NCI-H1436 (cell line): ENCODE measurements at places on chromosomes 16 and 17.

GRCh38 chr16:69820926-69821541 is 58.9 kb downstream of the WWP2 start:
- DNase-seq = no peak

GRCh38 chr16:16127469-16128116 is 95.7 kb downstream of the ABCC6 start:
- DNase-seq = peak; percentile 52

DNA sequence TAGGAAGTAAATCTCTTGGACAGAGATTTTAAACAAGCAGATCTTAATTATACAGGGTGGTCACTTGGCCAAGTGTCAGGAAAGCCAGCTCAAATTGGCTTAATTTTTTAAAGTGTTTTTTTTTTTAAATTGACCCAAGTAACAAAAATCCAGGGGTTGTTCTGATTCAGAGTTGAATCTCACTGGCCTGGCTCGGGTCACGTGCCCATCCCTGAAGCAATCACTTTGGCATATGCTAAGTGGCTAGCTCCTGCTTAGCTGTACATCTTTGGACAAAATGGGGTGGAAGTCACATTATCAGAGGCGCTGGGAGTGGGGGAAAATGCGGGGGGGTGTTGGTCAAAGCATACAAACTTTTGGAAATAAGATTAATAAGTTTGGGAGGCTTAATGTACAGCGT is 23.6 kb downstream of the CLEC19A start:
- DNase-seq = no peak

DNA sequence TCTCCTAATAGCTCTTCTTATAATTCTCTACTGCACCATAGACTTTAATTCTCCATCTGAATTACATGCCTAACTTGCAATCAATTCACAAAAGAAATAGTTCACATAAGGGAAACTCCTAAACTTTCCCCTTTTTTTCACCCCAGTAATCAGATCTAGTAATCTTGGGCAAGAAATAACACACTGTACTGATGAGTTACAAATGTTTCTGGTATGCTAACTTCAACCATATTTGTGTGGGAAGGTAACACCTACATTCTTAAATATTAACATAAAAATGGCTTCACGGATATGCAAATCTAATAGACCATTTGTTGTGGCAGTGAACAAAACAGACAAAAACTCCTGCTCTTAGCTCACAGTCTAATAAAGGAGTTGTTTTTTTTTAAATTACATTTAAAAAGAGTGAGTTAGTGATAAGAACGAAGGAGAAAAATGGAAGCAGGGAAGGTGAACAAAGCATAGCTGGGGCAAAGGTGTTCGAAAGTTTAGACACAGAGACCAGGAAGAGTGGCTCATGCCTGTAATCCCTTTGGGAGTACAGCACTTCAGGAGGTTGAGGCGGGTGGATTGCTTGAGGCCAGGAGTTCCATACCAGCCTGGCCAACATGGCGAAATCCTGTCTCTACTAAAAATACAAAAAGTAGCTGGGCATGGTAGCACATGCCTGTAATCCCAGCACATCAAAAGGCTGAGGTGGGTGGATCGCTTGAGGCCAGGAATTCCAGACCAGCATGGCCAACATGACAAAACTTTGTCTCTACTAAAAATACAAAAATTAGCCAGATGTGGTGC is 34.8 kb downstream of the CMTM3 start:
- no peak for DNase-seq

DNA sequence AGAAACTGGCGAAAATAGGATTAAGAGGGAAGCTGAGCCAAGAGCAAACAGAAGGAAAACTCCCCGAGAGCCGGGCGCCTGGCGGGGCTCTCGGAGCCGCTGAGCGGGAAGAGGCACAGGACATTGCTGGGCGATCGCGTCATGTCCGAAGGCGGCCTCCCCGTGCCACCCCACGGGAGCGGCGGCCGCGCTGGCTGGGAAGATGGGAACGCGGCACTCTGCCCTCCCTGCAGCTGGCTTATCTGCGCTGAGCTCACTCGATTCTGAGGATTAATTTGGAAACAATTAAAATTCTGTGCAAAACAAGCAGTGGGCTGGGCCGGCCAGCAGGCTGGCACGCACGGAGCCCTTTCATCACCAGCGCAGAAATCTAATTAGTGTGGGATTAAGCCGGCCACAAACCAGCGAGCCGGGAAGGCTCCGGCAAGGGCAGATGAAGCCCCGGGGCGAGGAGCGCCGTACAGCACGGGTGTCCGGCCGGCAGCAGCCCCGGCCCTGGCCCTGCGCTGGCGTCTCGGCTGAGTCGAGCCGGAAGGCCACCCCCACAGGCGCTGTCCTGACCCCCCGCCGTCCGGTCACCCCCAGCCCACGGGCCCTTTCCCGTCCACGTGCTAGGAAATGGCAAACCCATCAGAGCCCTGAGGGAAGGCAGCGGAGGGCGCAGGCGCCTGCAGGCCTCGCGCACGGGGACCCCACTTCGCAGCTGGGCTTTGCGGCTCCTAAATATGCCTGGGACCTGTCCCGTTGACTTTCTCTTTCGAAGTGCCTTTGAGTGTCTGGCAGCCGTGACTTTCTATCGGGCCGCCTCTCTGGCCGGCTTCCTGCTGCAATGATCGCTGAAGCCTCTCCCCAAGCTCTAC is 37.9 kb downstream of the SOX8 start:
- DNase-seq = no peak

GRCh38 chr17:60804831-60805230 is 127.2 kb downstream of the BCAS3 start:
- no peak for DNase-seq

DNA sequence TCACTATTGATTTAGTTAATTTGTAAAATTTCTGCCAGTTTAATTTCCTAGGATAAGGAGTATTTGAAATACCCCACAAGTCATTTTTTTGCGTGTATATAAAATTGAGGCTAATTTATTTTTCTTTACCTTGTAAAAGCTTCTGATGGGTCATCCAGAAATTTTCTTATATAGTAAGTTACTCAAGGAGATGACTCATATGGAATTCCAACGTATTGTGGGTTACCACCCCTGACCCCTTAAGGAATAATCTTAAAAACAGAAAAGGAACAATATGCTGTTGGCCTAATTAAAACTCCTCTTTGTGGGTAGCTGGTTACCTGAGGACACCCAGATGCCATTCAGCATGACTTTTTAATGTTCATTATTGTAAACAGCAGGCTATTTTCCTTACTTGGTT is 13.6 kb downstream of the HEATR6 start:
- no peak for DNase-seq

DNA sequence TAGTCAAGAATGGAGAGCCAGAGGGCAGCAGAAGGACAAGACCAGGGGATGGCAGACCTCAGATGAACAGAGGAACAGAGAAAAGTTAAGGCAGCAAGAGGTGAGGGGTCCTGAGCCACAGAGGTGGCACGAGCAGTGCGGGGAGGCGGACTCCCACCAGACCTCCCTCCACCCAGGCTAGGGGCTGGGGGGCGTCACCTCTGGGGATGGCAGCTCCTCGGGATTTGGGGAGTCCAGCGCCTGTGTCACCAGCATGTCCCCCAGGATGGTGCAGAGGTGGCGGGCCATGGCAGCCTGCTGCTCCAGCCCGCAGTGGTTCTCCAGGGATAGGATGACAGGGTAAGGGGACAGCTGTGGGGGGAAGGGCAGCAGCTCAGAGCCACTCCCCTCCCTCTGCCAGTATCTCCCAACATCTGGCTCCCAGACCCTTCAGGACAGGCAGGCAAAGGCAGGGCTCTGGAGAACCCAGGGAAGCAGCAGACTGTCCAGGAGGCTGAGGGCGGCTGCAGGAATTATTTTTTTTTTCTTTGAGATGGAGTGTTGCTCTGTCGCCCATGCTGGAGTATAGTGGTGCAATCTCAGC is 15.8 kb downstream of the PLCD3 start:
- no peak for DNase-seq

GRCh38 chr17:53979991-53980390 is 157.3 kb downstream of the KIF2B start:
- no peak for DNase-seq

DNA sequence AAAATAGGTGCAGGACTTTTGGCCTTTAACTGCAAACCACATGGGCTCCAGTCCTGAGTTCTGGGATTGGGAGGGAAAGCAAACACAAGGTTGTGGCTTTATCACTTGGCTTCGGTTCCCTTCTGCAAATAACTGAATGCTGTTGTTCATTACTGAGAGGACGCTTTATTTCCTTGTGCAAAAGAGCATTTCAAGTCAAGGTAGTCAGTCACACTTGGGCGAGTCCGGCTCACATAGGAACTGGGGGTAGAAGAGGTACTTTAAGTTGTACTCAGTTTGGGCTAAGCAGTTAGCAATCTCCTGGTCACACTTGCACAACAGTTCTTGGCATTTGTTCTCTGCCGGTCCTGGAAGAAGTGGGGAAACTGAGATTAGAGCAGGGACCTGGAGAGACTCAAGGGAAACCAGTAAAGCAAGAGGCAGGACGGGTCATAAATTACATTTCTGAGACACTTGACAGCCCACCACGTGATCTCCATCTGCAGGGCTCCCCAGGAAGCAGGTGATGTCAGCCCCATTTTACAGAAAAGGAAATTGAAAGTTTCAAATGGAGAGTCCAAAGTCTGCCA is 21.6 kb downstream of the PLA2G10 start:
- DNase-seq = no peak

DNA sequence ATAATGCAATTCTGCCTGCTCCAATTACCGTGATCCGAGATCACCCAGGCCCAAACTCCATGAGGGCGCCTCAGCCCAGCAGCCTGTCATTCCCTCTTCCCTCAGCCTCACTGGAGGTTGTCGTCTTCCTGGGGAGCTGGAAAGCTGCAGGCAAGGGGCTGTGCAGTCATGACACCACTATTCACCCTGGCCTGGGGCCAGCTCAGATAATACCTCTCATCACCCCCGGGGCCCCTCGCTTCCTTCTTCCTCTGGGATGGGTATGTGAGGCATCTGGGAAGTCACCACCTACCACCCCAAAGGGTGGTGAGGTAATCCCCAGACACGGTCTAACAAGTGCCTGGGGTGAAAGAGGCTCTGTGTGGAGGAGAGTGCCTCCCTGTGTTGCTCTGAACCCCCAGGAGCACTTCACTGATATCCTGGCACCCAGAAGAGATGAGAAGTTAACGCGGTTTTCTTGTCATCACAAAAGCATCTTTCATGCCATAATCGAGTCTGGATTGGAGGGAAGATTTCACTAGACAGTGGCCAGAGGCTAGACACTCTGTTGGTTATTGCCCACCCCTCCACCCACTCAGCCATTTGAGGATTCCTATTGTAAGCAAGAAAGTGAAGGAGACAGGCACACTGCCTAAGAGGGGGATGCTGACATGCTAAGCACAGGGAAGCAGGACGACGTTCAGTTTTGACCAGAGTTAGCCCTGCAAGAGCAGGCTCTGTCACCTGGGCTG is 18.4 kb downstream of the CFAP20 start:
- DNase-seq = no peak

GRCh38 chr16:66103211-66103610 is 263.3 kb upstream of the CDH5 start:
- no peak for DNase-seq

GRCh38 chr17:5405400-5405799 is 14.1 kb downstream of the NUP88 start:
- DNase-seq = no peak
